Testis (tissue), 5 donors: ENCODE measurements at places on chromosomes 7 and 10. TPM values are rescaled to one million over a fixed set of nuclear protein-coding genes. Genes with fewer than 3 reads are reported as not detected.

- H3K27ac ChIP-seq = peak overlapping the region; percentile 34
- no peaks in the 10 kb centered on the region for H3K36me3 ChIP-seq
- H3K4me1 ChIP-seq = peaks cover 15% of the 10 kb centered on the region
- no peak overlapping the region for H3K4me3 ChIP-seq
- H3K27me3 ChIP-seq = no peaks in the 10 kb centered on the region
Measured at GRCh38 chr7:47720141-47720906, 138.4 kb upstream of the TNS3 start.

DNA sequence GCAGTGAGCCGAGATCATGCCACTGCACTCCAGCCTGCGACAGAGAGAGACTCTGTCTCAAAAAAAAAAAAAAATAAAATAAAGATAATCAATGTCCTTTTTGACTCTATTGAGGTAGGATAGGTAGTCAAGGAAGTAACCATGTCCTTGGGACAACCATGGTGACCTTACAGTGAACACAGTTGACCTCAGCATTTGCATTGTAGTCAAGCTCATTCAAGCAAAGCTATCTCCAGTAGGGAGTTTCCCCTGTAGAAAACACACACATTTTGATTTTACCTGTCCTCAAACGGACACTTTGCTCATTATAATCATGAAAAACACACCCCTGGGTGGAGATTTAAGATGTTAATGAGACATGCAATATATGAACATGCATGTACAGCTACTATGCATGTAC lies 171.7 kb downstream of the KIF20B start:
- H3K4me3 ChIP-seq = no peak overlapping the region
- H3K27ac ChIP-seq = no peak overlapping the region
- no peaks in the 10 kb centered on the region for H3K27me3 ChIP-seq
- H3K4me1 ChIP-seq = peaks cover 7% of the 10 kb centered on the region
- no peak for DNase-seq

GRCh38 chr10:102159051-102159597 lies 6.9 kb downstream of the NOLC1 start:
- H3K36me3 ChIP-seq = no peaks in the 10 kb centered on the region
- H3K4me3 ChIP-seq = no peak overlapping the region
- DNase-seq = no peak
- no peaks in the 10 kb centered on the region for H3K4me1 ChIP-seq
- H3K27ac ChIP-seq = no peak overlapping the region
- H3K27me3 ChIP-seq = no peaks in the 10 kb centered on the region

GRCh38 chr10:60570272-60570865 lies 180.7 kb upstream of the ANK3 start:
- no peaks in the 10 kb centered on the region for H3K4me1 ChIP-seq
- H3K27me3 ChIP-seq = no peaks in the 10 kb centered on the region
- no peak for DNase-seq
- no peaks in the 10 kb centered on the region for H3K36me3 ChIP-seq
- H3K27ac ChIP-seq = no peak overlapping the region

- no peaks in the 10 kb centered on the region for H3K36me3 ChIP-seq
- DNase-seq = peak; percentile 58
- H3K4me1 ChIP-seq = peaks cover 36% of the 10 kb centered on the region
- peak overlapping the region; percentile 18 for H3K27ac ChIP-seq
- H3K27me3 ChIP-seq = no peaks in the 10 kb centered on the region
- no peak overlapping the region for H3K4me3 ChIP-seq
Measured at GRCh38 chr10:97494151-97494550, 4.1 kb downstream of the MMS19 start.

DNA sequence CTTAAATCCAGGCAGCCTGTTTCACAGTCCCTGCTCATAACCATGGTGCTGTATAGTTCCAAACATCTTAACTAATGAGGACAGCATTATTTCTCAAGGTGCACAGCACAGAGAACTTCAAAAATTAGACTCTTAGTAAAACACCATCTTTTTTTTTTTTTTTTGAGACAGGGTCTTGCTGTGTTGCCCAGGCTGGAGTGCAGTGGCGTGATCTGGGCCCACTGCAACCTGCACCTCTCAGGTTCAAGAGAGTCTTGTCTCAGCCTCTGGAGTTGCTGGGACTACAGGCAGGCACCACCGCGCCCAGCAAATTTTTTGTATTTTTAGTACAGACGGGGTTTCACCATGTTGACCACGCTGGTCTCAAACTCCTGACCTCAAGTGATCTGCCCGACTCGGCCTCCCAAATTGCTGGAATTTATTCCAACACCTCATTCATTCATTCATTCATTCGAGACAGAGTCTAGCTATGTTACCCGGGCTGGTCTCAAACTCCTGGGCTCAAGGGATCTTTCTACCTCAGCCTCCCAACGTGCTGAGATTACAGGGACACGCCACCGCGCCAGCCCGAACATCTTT lies 507 bp upstream of the TMEM254 start:
- H3K36me3 ChIP-seq = no peaks in the 10 kb centered on the region
- DNase-seq = no peak
- peak overlapping the region; percentile 98 for H3K27ac ChIP-seq
- H3K4me3 ChIP-seq = peak overlapping the region; percentile 83

GRCh38 chr7:112262855-112263487 lies 56.5 kb downstream of the ZNF277 start:
- H3K27me3 ChIP-seq = no peaks in the 10 kb centered on the region
- DNase-seq = no peak
- H3K4me1 ChIP-seq = no peaks in the 10 kb centered on the region
- H3K4me3 ChIP-seq = no peak overlapping the region
- H3K27ac ChIP-seq = no peak overlapping the region
- no peaks in the 10 kb centered on the region for H3K36me3 ChIP-seq

DNA sequence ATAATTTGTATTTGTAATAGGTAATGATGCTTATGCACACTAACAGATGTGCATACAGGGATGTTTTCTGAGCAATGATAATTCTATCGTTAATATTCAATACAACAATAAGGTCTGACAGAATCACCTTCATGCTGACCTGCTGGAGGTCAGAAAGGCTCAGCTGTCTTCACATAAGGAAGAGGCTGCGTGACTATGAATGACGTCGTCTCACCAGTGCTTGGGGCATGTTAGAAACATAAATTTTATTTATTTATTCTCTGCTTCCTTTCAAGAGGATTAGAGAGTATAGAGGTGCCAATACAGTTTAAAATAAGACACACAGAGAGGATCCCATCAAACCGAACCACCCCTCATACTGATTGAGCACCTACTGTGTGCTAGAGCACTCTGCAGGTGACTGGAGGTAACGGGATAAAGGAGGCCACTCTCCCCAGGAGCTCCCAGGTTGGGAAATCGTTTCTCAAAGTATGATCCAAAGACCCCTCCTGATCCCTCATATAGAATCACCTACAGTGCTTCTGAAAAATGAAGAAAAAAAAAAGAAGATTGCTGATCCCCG lies 265.6 kb upstream of the NPVF start:
- H3K4me3 ChIP-seq = no peak overlapping the region
- H3K4me1 ChIP-seq = peaks cover 9% of the 10 kb centered on the region
- no peak for DNase-seq
- no peaks in the 10 kb centered on the region for H3K36me3 ChIP-seq
- no peaks in the 10 kb centered on the region for H3K27me3 ChIP-seq

- H3K36me3 ChIP-seq = no peaks in the 10 kb centered on the region
- H3K27ac ChIP-seq = no peak overlapping the region
- no peak for DNase-seq
- no peak overlapping the region for H3K4me3 ChIP-seq
Measured at GRCh38 chr7:30779574-30779973, 8.4 kb downstream of the MINDY4 start.

- H3K4me1 ChIP-seq = peaks cover under 1% of the 10 kb centered on the region
- H3K36me3 ChIP-seq = no peaks in the 10 kb centered on the region
- no peak for DNase-seq
- H3K27ac ChIP-seq = no peak overlapping the region
- H3K4me3 ChIP-seq = no peak overlapping the region
Measured at GRCh38 chr7:97001656-97002554, 3.4 kb upstream of the DLX6 start.

- no peaks in the 10 kb centered on the region for H3K27me3 ChIP-seq
- DNase-seq = no peak
- no peak overlapping the region for H3K4me3 ChIP-seq
- no peak overlapping the region for H3K27ac ChIP-seq
- peaks cover 14% of the 10 kb centered on the region for H3K4me1 ChIP-seq
- H3K36me3 ChIP-seq = no peaks in the 10 kb centered on the region
Measured at GRCh38 chr10:46522295-46523118, 34.0 kb downstream of the GPRIN2 start.

DNA sequence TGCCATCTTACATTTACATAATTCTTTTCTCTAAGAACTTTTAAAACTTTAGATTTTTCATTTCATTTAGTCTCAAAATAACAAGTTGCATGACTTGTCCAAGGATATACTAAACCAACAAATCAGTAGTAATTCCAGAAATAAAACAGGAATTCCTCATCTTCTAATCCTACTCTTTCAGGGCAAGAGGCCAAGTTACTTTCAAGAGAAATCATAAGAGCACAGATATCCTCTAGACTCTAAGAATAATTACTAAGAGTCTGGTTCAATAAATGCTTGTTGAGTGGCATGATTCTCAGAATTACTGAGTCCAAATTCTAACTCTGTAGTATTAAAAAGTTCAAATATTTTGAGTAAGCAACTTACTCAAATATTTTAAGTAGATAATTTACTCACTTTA lies 12.9 kb downstream of the PDZD8 start:
- no peaks in the 10 kb centered on the region for H3K36me3 ChIP-seq
- H3K27ac ChIP-seq = no peak overlapping the region

GRCh38 chr10:119784340-119785067 lies 58.7 kb downstream of the INPP5F start:
- H3K27ac ChIP-seq = no peak overlapping the region
- H3K27me3 ChIP-seq = no peaks in the 10 kb centered on the region
- no peaks in the 10 kb centered on the region for H3K4me1 ChIP-seq
- no peaks in the 10 kb centered on the region for H3K36me3 ChIP-seq
- no peak for DNase-seq

DNA sequence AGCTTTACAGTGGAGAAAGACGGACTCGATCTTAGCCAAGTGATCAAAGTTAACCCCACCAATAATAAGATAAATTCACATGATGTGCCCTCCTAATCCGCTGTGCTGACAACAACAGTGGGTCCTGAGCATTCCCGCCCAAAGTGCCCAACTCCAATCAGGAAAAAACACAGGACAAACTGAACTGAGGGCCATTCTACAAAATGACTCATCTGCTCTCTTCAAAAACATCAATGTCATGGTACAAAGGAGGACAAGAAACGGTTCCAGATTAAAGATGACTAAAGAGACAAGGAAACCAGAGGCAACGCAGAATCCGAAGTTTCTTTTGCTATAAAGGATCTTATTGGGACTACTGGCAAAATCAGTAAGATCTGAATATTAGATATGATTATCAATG lies 79.4 kb downstream of the CTBP2 start:
- peaks cover 32% of the 10 kb centered on the region for H3K4me1 ChIP-seq
- no peaks in the 10 kb centered on the region for H3K36me3 ChIP-seq
- no peak for DNase-seq

- peaks cover 35% of the 10 kb centered on the region for H3K4me1 ChIP-seq
- H3K27me3 ChIP-seq = no peaks in the 10 kb centered on the region
- no peak overlapping the region for H3K27ac ChIP-seq
- DNase-seq = no peak
- H3K36me3 ChIP-seq = no peaks in the 10 kb centered on the region
Measured at GRCh38 chr10:78774614-78774998, 294.2 kb upstream of the ZMIZ1 start.

- no peak overlapping the region for H3K27ac ChIP-seq
- no peaks in the 10 kb centered on the region for H3K36me3 ChIP-seq
- H3K4me3 ChIP-seq = peak overlapping the region; percentile 45
- peak; percentile 80 for DNase-seq
Measured at GRCh38 chr7:132577206-132578049, 1.2 kb upstream of the PLXNA4 start.

- no peak overlapping the region for H3K4me3 ChIP-seq
- H3K27me3 ChIP-seq = no peaks in the 10 kb centered on the region
- H3K36me3 ChIP-seq = no peaks in the 10 kb centered on the region
- no peaks in the 10 kb centered on the region for H3K4me1 ChIP-seq
Measured at GRCh38 chr7:19999681-20000080, 217.5 kb downstream of the MACC1 start.

GRCh38 chr10:81679291-81679690 lies 195.7 kb upstream of the NRG3 start:
- no peak for DNase-seq
- H3K27ac ChIP-seq = no peak overlapping the region
- H3K4me1 ChIP-seq = no peaks in the 10 kb centered on the region
- no peaks in the 10 kb centered on the region for H3K27me3 ChIP-seq

DNA sequence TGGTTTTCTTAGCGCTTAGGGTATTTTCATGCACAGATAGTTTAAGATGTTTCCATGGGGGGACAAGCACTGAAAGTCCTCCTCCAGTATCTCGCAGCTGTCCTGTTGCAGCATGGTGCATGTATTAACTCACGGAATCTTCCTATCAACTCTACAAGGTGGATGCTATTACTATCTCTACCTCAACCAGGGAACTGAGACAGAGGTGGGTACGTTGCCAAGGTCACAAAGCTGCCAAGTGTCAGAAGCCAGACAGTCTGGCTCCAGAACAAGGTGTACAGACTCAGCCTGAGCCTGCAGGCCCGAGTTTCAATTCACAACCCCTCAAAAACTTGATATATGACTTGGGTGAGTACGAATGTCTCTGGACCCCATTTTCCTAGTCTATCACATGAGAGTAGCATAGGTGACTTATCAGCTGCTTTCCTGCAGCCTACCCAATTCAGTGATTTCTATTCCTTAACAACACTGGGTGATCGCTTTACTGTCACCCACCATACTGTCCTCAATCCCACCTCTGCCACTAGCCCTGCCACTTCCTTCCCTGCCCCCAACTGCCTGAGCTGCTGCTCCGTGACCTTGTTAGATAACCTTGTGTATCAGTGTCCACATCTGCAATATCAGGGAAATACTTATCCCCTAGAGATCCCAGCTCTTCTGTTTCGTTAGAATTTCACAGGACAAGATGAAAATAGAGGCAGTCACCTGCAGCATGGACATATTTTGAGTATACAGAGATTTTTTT lies 92.1 kb downstream of the ABCC2 start:
- no peak overlapping the region for H3K4me3 ChIP-seq
- no peaks in the 10 kb centered on the region for H3K4me1 ChIP-seq
- H3K27me3 ChIP-seq = no peaks in the 10 kb centered on the region
- no peak overlapping the region for H3K27ac ChIP-seq

Gene LIPF
- total RNA-seq = 0.81 TPM

Gene FZD1
- total RNA-seq = 6.9 TPM

Gene PARP12
- total RNA-seq = 63.1 TPM

Gene ENKUR
- 2.2 TPM for total RNA-seq

Gene PCGF6
- total RNA-seq = 23.2 TPM

Gene MPP7
- total RNA-seq = 9.7 TPM

Gene GOLGA7B
- total RNA-seq = 1.1 TPM

Gene AEBP1
- total RNA-seq = 102 TPM

Gene ACADSB
- 17.3 TPM for total RNA-seq

Gene KNDC1
- total RNA-seq = 13.3 TPM

Gene ERVW-1
- total RNA-seq = 7.5 TPM

Gene PRPS1L1
- total RNA-seq = 12.7 TPM

Gene NSUN6
- total RNA-seq = 50.2 TPM
